Cardiac septum (tissue), 1 donor: ENCODE measurements at places on chromosomes 7 and 10. TPM values are rescaled to one million over a fixed set of nuclear protein-coding genes. Genes with fewer than 3 reads are reported as not detected.
A peak's percentile ranks its signal among the peaks of the same experiment; 100 is the strongest.

DNA sequence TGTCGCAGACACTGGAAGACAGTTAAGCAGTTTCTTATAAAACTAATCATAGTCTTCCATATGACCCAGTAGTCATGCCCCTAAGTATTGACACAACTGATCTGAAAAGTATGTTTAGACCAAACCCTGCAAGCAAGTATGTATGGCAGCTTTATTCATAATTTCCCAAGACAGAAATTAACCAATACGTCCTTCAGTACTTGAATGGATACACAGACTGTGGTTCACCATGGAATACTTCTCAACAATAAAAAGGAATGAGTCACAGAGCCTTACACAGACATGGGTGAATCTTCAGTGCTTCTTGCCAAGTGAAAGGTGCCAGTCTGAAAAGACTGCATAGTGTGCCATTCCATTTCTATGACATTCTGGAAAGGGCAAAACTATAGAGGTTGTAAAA, 50.2 kb upstream of the AKR1E2 start:
- no peak for DNase-seq

- no peak for DNase-seq
Measured at GRCh38 chr7:37380831-37381230, 67.8 kb downstream of the ELMO1 start.

GRCh38 chr10:131174651-131175540, 136.6 kb downstream of the TCERG1L start:
- no peak for DNase-seq

- DNase-seq, result no peak
Measured at GRCh38 chr10:18418541-18419215, 232.7 kb downstream of the NSUN6 start.

DNA sequence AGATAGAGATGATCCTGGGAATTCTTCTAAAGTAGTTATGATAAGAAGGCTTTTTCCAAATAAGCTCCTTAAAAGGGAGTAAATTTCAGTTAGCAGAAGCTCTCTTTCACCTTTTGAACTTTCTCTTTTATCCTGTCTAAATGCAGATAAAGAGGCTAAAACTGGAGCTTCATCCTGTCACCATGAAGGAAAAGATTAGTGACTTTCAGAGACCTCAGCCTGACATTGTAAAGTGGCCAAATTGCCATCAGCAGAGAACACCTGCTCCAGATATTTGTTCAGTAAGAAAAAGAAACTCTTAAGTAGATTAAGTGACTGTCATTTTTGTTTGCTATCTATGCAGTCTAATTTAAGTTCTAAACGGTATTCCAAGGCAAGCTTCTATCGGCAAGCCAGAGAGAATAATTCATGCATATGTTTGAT, 18.3 kb downstream of the VWDE start:
- DNase-seq, result no peak

Gene GBX1
- total RNA-seq, result 0.57 TPM

Gene FGFR2
- total RNA-seq, result 0.19 TPM

Gene ANKRD61
- total RNA-seq, result not detected

DNA sequence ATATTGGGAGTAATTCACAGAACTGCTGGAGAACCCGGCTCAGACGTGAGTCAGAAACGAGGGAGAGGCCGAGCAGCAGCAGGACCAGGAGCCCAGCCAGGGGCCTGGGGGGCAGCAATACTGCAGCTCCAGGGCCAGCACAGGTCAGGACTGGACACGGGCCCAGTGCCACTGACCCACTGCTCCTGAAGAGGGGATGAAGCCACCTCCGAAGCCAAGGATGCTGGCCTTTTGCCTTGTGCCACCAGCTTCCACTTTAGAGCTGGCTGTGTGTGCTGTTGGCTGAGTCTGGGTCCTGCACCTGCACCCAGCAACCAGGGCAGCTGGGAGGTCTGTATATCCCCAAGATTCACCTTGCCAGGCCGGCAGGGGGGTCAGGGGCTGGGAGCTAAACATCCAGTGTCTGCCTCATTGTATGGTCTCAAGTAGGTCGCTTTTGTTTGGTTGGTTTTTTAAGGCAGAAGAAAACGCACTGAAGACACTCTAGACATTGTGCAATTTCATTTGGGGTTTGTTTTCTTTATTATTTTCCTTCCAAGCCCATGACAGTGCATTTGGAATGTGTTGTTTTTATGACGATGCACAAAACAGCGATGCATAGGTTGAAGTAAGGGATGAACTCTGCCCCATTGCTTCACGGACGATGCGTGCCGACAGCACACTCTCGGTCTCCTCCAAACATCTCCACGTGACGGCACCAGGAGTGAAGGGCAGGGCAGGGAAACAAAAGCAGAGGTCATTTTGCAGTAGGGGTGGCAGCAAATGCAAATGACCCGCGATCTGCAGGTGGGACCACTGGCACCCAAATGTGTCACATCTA, 27.7 kb upstream of the INSIG1 start:
- DNase-seq, result no peak

DNA sequence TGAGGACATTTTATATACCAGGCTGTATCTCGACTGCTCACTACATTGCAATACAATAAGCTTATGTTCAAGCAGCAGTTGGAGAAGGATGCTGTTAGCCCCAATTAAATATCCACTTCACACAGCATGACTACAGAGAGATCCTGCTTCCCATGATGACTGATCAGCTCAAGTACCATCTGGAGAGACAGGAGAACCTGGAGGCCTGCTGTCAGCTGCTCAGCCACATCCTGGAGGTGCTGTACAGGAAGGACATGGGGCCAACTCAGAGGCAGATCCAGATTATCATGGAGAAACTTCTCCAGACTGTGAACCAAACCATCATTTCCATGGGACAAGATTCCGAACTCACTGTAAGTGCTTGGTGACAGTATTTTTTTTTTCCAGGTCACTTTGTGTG, 22.5 kb downstream of the RNF133 start:
- no peak for DNase-seq

- no peak for DNase-seq
Measured at GRCh38 chr7:99008921-99009530, 130.7 kb downstream of the TRRAP start.

GRCh38 chr7:101814081-101814990, 3.1 kb upstream of the CUX1 start:
- peak; percentile 84 for DNase-seq

- no peak for DNase-seq
Measured at GRCh38 chr7:96495751-96496216, 173.9 kb upstream of the SLC25A13 start.

Gene FLNC
- total RNA-seq, result 1,261 TPM

DNA sequence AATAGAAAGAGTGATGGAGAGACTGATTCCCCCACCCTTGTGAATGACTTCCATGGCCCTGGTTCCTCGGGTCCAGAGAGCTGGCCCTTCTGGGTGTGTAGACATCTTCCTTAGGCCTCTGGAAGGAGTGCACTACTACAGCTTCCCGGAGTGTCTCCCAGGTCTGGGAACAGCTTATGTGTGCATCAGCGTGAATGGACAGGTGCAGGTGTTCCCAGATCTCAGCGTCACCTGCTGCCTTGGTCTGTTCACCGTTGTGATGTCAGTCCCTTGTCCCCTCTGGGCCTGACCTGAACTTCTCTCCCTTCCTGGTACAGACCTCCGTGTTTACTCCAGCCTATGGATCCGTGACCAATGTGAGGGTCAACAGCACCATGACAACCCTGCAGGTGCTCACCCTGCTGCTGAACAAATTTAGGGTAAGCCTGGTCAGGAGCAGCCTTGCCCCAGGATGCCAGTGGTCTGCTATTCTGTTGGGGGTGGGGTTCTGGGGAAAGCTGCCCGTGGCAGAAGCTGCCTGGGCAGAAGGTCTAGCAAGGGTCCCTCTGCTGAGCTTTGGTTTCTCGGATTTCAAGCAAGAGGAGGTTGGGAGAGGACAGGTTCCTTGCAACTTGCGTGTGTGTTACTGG, 10.5 kb upstream of the DEPP1 start:
- no peak for DNase-seq
